ENCODE measurements at places on chromosomes 7 and 10.

DNA sequence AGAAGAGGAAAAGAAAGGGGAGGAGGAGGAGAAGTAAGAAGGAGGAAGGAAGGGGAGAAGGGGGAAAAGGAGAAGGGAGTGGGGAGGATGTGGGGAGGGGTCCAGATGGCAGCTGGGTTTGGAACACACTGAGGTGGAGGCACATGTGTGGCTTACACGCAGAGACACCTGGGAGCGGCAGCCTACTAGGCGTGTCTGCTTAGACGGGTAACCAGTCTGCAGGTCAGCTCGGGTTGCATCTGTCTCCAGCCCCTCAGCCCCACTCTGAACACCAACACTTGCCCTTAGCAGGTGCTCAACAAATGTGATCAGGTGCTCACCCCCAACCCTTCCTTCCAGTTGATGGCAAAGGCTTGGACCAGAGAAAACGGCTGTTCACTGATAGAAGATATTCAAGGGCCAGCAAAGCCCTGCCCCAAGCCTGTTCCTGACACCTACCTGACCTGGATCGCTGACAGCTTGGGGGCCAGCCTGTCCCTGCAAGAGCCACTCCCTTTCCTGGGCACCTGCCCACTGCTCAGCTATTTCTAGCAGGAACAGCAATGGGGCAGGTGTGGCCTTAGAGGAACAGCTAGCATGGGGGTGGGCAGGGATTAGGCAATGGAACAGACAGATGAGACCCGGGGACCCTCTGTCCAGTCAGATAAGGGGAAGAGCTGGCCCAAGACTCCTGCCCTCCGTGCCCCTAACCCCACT lies 70.5 kb downstream of the SH3PXD2A start:
- no peak for DNase-seq

- DNase-seq = no peak
Measured at GRCh38 chr7:33418251-33418701, 288.9 kb downstream of the BBS9 start.

GRCh38 chr10:17229717-17229966 lies 1.6 kb downstream of the VIM start:
- DNase-seq = no peak

GRCh38 chr10:30364345-30365268 lies 15.5 kb upstream of the MTPAP start:
- no peak for DNase-seq

- DNase-seq = no peak
Measured at GRCh38 chr7:153530441-153530840, 521.8 kb upstream of the DPP6 start.
